ENCODE measurements at places on chromosomes 11 and 22.

- ATAC-seq = no peak
These were observed 107.4 kb downstream of the MORC2 start for GRCh38 chr22:30861131-30861530.

GRCh38 chr22:44925465-44926123 lies 84.2 kb downstream of the PHF21B start:
- ATAC-seq = no peak

DNA sequence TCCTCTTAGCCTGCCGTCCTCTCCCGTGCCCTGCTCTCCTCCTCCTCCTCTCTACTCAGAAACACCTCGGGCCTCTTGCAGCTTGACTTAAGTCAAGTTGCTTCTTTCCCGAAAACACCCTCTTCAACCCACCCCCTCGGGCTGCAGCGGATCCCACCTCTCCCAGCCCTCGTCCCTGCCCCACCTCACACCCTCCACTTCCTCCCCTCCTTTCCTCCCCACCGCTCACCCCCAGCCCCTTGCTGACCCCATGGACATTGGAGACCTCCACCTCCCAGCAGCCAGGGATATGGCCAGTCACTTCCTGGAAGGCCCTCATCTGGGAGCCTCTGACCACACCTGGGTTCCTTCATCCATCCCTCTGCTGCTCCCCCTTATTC lies 8.5 kb upstream of the CYTH4 start:
- ATAC-seq = no peak

DNA sequence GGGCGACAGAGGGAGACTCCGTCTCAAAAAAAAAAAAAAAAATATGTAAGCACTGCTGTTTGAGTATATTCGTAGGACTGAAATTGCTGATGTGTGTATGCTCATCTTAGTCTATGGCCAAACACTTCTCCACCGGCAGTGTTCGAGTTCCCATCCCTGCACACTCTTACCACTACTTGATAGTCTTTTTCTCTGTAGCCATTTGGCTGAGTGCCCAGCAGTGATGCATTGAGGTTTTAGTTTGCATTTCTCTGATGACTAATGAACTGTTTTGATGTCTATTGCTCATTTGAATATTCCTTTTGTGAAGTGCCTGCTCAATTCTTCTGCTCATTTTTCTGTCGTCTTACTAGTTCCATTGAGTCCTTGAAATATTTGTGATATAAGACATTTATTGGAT lies 1.9 kb downstream of the TIRAP start:
- ATAC-seq = peak; percentile 44

DNA sequence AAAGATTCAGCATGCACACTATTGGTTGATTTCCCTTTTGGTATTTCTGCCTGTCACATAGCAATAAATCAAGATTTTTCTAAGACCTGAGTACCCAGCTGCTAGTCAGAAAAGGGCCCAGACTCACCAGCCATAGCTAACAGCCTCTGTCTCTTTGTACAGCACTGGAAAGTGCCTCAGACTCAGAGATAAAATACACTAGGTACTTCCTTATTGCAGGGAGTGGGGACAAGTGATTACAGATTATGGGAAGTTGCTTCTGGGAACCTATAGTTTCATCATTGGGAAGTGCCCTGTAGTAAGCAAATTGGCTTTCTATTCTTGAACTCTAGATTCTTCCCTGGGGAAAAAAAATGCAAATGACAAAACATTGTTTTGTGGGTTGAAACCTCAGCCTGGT lies at the start of gene CASP5:
CASP5 (minus strand) TSS at position 166 of the 400 bp plus-strand sequence; CDS start at position 134, 32 bp downstream.
- ATAC-seq = no peak

DNA sequence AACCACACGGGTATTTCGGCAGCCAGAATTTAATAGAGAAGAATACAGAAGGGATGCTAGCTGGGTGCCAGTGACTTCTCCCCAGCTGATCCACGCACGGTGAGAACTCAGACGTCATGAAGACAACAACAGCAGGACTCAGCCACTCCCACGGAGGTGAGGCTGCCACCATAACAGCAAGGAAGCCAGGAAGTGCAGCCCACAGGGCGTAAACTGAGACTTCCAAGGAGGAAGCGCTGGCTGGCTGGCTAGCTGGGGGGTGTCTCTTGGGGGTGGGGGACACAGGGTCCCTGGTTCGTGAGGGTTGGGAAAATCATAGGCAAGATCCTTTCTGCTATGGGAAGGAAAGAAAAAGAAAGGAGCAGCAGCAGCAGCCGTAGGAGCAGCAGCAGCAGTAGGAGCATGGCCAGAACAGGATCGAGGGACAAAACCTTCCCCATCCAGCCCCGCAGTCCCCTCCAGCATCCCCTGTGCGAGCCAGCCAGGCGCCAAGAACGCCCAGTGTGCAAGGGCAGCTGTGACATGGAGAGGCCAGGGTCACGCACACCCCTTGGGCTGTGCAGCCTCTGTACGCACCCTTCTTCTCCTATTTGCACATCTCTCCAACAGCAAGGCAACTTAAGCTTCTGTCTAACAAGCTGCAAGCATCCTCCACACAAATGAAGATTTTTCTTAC lies 49.6 kb upstream of the SHANK2 start:
- ATAC-seq = no peak

DNA sequence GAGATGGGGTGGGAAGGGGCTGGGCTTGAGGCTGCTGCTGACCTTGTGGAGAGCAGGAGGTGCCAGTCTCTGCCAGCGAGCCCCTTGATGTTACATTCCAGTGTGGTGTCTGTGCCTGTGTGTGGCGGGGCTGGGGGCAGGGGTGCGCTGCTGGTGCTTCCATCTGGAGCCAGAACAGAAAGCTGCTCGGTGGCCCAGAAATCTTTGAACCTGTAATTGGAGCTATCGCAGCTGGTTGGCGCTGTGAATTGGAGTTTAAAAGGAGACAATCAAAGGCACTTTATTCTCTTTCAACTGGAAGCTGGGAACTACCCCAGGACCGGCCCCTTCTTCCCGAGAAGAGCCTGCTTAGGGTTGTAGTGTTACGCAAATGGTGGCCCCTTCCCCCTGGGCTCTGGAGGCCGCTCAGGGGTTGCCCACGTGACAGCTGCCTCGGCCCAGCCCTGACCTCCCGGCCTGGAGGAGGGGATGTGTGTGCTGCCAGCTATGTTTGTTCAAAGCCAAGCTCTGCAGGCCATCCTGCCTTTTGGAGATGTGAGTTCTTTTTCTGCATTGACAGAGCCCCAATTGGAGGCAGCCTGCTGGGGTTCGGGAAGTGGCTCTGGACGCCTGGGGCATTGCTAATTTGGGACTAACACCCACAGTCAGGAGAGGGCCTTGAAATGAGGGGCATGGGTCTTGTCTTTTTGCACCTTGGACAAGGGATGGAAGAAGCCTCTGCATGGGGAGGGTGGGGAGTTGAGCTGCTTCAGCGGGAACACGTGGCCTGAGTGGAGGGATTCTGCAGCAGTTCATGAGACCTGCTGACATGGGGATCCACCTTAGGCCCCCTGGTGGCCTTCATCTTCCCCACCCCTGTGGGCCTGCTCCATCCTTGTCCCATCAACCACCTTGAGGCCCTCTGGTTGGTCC lies 14.0 kb upstream of the ARSA start:
- no peak for ATAC-seq

- no peak for ATAC-seq
These were observed 109.3 kb downstream of the APIP start for GRCh38 chr11:34806875-34807274.

DNA sequence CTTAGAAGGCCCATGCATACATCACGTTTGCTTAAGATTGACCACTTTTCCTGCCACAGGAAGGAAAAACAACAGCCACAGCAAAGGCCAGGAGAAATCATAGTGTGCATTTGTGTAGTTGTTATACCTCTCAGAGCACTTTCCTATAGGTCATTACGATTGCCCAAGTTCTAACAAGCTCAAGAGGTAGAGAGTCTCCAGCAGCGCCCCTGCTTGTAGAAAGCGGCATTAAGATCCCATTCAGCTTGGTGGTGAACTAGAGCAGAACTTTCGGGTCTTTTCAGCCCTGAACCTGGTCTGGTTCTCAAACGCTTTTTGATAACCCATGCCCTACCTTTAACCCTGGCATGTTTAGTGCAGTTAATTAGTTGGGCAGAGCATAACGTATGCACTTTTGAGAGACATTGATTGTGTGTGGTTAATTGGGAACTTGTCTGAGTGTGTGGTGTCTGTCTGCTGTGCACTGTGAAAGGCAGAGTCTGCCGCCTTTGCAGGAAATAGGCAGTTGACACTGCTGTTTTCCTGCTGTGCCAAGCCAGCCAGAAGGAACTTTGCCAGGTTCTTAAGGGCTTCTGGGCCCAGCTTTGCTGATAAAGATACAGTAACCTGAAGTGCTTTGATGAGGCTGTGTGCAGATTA lies 109.9 kb upstream of the CLMP start:
- no peak for ATAC-seq

- no peak for ATAC-seq
These were observed 149.9 kb downstream of the PKNOX2 start for GRCh38 chr11:125314276-125315078.

DNA sequence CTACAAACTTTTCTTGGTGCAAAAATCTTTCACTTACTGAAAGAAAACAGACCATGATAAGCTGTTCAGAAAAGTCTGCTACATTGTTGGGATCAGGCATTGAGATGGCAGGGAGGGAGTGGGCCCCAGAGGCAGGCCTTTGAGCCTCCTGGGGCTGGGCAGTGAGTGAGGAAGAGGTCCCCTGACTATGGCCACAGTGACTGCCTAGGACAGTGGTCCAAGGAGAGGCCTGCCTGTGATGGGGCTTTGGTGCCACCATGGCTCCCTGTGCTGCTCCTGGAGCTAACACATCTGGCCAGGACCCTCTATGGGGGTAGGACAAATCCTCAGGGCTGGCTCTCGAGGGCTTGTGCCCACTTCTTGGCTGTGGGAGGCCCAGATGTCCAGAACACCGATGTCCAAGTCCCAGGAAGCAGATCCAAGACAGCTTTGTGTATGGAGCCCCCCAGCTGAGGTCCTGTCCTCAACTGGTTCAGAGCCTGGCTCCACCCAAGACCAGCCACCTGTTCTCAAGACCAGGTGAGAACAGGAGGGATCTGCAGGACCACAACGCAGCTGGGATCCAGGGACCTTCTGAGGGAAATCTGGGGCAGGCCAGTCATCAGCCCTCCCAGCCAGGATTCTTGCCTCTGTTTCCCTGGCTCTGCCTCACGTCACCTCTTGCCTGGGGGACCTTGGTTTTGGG lies 36.9 kb downstream of the PPM1F start:
- ATAC-seq = no peak

- no peak for ATAC-seq
These were observed 21.5 kb downstream of the LRRC32 start for GRCh38 chr11:76649011-76649410.

- peak; percentile 96 for ATAC-seq
These were observed 32.1 kb upstream of the DGKZ start for GRCh38 chr11:46315033-46315738.

DNA sequence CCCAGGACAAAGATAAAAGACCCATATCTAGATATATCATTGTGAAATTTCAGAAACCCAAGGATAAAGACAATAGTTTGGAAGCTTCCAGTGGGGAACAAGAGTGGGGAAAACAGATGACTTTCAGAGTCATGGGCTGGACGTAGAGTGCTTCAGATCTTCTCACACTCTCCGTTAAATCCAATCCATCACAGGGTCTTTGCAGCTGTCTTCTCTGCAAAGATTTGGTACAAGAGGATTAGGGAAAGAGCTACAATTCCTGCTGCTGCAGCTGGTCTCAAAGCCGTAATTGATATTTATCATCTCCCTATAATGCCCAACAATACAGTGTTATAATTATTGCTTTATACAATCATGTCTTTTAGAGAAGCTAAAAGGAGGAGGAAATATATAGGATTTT lies 63.4 kb upstream of the CLPB start:
- no peak for ATAC-seq

GRCh38 chr22:19430890-19431541 lies 517 bp downstream of the HIRA start:
- ATAC-seq = no peak

GRCh38 chr11:67295846-67296245 lies 6.7 kb downstream of the ANKRD13D start:
- no peak for ATAC-seq

- no peak for ATAC-seq
These were observed 149.3 kb upstream of the B3GAT1 start for GRCh38 chr11:134561331-134561720.

GRCh38 chr11:693887-694562 lies 997 bp downstream of the DEAF1 start:
- ATAC-seq = no peak

DNA sequence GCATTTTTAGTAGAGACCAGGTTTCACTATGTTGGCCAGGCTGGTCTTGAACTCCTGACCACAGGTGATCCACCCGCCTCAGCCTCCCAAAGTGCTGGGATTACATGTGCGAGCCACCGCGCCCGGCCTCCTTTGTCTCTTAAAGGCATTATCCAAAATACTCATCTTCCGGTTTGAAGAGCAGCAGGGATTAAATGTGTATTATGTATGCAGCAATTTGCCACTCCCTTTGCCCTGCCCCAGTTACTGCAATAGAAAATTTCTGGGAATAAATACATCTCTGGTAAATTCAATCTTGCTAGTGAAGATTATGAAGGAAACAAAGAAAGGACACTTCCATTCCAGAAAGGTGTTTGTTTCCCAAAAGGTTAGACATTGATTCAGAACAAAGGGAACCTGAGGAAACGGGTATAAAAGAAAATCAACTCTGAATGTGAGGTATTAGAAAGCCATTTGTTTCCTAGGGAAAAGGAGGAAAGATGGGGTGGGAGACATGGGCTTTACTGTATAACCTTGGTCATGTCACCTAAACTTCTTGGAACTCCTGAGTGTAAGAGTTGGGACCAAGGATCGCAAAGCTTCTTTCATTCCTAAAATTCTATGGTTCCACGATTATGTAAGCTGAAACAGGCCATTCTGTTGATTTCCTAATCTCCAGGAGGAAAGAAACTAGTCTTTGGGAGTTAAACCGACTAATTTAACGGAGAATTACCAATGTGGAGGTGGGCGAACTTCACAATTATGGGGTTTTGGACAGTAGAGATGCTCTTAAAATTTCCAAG lies 959 bp upstream of the HIPK3 start:
- ATAC-seq = no peak

DNA sequence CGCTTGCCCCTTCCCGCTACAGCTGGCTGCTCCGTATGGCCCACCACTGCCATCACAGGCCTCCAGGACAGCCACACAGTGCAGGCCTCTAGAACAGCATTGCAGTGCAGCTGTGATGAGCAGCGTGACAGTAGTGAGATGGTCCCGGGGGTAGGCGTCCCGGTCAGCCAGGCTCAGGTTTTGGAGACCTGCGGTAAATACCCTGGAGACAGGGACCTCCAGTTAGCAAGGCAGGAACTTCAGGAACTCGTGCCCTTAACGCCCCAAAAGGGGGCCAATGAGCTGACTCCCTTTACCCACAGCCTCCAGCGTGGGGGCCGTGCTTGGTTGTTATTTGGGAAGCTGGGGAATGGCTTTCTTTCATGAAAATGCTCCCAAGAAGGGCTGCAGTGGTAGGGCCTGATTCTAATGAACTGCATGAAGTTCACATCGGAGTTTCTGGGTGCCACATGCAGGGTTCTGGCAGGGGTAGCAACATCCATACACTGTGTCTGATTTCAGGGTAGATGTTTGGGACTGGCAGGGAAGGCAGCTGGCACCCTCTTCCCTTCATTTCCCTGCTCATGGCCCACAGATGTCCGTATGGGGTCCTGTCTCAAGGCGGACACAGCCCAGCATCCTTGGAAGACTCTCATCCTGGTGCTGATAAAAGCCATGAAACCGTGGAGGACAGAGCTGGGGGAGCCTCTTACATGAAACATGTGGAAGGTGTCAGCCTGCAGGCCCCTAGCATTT lies 440.5 kb downstream of the TBC1D22A start:
- no peak for ATAC-seq

GRCh38 chr11:125091247-125091876 lies 20.1 kb downstream of the TMEM218 start:
- ATAC-seq = peak; percentile 95

- ATAC-seq = no peak
These were observed 11.8 kb upstream of the KCNJ11 start for GRCh38 chr11:17400048-17400775.
